Kasumi-1 (cell line): ENCODE measurements at places on chromosomes 3 and 15.

DNA sequence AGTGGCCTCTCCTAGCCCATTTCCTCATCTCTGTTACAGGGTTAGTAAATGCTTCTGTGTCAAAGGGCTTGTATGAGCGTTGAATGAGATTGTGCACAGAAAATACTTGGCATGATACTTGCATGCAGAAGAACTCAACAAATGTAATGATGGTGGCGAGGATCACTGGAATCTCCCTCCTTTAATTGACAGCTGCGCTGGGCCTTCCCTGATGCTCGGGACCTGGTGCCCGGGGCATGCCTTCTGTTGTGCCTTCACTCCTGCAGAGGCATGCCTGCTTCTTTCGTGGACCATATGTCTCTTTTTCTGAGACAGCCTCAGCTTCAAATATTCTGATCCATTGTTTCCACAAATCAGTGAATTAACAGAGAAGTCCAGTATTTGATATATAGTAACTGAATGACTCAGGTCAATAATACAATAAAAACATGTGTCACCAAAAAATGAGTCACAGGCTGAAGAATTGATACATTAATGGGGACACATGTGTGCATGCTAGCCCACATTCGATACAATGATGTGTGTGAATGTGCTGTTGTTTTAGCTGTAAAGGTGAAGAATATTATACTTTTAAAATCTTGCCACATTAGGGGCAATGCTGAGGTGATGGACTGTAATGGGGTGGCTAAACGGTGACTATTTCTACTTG is 243.3 kb upstream of the TBL1XR1 start:
- no peak for DNase-seq

DNA sequence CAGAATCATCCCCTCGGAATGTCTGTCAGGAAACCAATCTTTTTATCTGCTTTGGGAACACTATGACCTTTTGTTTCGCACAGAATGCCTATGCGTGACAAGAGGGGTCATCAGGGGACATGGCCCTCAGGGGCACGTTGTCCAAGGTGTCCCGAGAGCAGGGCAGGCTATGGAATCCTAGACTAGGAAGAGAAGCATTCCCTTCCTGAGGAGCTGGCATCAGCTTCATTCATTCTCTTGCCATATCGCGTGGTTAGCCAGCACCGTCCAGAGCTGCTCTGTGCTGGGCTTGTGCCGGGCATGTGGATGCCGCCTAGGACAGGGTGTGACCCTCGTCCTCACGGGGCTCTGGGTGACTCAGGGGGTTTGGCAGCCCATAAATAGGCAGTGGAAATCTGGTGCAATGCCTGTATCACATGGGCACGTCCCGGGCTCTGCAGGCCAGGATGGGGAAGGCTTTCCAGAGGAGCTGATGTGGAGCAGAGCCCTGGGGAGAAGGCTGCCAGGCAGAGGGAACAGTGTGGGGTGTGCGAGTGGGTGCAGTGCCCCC is 117.8 kb downstream of the TMEM266 start:
- DNase-seq, result no peak

DNA sequence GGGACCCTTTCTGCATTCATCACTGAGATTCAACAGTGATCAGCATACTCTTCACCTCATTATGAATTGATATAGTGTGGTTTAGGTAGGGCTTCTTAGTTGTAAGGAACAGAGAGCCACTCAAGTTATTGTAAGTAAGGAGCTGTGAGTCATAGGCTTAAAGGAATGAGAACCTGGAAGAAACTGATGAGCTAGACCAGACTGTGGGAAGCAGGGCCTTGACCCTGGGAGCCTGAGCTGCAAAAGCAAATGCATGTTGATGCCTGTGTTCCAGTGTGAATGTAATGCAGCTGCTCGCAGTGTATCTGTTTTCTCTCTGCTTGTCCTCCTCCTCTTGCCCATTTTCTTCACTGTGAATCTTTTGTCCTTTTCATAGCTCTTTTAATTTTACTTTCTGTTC is 13.6 kb downstream of the ZKSCAN7 start:
- no peak for DNase-seq

DNA sequence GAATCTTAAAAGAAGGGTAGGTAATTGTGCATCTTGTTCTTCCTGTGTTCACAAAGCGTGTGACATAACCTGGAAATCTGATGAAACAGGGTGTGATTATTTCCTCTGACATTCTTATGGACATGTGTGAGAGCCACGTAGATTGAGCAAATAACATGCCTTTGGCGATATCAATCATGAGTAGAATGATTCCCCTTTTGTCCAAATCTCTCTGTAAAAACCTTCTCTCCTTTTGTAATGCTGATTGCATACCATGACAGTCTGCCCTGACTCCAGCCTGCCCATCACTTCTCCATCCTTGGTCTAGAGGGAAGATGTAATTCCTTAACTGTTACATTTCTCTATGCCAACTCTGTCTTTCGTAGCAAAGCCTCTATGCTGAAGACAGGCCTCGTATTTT is 115.0 kb downstream of the IL5RA start:
- no peak for DNase-seq

DNA sequence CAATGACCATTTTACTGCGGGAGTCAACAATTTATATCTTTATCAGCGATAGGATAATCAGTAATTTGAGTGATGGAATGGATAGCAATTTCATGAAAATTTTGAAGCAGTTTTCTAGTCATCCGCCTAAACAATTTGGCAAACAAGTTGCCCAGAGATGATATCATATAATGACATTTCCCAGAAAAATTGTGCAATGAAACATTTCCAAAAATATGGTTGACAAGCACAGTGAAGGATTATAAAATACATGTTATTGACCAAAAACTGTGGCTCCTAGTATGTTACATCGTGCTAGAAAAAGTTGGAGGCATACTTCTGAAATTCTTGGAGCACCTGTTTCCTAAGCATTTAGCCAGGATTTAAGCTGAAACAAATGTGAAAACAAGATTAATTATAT is 145.1 kb downstream of the GHSR start:
- DNase-seq, result no peak

DNA sequence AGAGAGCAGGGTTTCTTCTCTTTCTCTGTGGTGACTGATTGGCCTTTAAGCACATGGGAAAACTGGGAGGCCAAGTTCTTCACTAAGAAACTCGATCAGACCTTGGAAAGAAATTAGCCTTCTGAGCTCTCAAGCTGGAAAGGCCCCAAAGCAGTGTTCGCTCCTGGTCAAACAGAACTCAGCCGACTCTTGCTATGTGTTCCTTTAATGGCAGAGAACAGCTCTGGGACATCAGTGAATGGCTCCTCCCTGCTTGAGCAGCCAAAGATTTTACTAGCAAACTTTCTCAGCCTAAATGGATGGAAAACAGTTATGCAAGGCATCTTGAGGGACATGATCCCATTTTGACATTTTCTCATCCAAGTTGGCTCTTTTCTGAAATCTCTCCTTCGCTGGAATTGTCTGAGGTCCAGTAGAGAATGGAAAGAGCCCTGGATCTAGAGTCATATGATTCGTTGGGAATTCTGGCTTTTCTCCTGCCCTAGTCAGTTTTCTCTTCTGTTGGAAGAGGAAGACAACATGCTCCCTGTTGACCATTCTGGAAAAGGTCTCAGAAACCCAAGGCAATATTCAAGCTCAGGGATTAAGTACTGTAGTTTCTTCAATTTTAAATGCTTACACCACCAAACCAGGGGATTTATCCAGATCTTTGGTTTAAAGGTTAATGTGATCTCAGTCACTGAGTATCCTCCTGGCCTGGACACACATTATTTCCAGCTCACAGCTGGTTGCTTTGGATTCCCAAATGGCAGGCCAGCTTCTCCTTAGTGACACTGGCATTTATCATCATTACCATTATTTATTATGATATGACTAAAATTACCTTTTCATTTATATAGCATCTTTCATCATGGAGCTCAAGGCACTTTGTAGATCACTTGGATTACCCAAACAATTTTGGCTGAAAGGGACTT is 319.6 kb downstream of the AGBL1 start:
- no peak for DNase-seq
